ENCODE measurements at places on chromosomes 5 and 9.

DNA sequence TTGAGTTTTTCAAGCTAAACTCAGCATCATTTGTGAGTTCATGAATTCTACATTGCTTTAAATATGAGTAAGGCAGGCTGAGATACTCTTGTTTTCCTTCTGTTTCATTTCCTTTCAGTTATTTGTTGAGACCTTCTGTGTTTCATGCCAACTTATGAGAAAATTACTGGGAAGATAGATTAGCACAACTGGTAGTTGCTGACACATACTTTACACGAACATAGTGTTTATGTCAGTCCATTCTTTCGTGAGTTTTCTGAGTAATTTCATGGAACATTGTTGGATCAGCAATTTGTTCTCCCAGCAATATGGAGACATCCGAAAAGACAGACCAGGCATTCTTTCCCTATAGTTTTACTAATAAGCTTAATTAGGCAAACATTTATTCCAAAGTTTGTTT is 102.0 kb upstream of the SMC5 start:
- no peak for DNase-seq

GRCh38 chr5:137091472-137091871 is 407.7 kb downstream of the SPOCK1 start:
- no peak for DNase-seq

DNA sequence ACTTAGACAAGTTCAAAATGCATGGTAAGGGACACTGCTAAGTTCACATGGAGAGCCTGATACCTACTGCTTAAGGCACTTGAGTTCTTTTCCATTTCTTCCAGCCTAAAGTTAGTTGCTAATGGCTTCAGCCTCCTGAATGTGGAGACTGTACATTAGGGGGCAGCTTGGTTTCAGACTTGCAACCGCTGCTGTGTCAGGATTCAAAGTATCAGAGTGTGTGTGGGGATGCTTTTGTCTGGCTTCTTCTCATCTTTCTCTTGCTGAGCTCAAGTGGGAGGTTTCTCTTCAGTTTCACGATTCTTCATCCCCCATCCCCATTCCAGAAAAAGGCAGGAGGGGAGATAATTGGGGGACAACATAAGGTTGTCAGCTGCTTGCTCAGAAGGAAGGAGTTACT is 49.4 kb downstream of the ATP10B start:
- DNase-seq: no peak

- DNase-seq: no peak
Observed at GRCh38 chr5:154647761-154648145, 107.4 kb upstream of the LARP1 start.

- peak; percentile 37 for DNase-seq
Observed at GRCh38 chr5:149636861-149637246, 55.6 kb downstream of the ARHGEF37 start.

DNA sequence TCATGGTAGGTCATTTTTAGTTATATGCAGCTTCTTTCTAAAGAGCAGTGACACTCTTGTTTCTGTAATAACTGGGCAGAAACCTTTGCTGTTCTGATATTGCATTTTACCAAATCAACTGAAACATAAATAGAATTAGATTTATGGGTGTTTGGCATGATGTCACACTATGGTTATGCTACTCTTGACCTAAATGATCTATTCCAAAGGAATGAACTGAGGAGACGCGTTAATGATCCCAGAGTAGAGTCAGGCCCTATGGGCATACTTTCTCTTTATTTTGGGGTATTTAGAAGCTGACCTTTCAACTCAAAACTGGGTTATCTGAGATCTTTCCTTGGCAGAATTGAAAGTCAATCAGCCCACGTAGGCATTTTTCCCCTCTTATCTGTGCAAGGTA is 146.8 kb upstream of the ADAMTSL1 start:
- no peak for DNase-seq

- no peak for DNase-seq
Observed at GRCh38 chr5:43216941-43217340, 24.9 kb downstream of the NIM1K start.

GRCh38 chr5:175582697-175583096 is 75.2 kb upstream of the HRH2 start:
- DNase-seq: no peak

DNA sequence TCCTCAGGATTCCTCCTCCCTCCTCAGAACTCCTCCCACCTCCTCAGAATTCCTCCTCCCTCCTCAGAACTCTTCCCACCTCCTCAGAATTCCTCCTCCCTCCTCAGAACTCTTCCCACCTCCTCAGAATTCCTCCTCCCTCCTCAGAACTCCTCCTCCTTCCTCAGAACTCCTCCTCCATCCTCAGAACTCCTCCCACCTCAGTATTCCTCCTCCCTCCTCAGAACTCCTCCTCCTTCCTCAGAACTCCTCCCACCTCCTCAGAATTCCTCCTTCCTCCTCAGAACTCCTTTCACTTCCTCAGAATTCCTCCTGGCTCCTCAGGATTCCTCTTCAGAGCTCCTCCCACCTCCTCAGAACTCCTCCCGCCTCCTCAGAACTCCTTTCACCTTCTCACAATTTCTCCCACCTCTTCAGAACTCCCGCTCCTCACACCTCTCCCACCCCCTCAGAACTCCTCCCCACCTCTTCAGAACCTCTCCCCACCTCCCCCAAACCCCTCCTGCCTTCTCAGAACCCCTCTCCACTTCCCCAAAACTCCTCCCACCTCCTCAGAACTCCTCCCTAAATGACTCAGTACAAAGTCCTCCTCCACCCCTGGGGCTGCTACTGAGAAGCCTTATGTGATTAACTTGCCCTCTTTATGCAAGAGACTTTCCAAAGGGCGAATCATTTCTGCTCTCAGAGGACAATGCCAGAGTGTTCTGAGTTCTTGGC is 23.2 kb downstream of the SLC46A2 start:
- no peak for DNase-seq

DNA sequence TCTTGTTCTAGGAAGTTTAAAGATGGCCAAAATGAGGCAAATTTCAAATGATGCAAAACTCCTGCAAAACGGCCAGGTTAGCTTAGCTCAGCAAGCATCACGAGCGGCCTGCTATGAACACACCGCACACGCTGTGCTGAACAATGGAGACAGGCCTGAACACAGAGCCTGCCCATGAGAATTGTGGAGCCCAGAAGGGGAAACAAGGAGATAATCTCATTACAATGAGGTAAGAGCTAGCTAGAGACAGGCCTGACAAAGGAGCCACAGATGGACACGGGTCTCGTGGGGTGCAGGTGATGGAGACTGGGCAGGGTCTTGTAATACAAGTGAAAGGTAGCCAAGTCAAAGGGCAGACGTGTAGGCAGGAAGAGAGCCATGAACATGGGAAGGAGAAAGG is 50.2 kb downstream of the PSMB7 start:
- no peak for DNase-seq

GRCh38 chr5:2877522-2877921 is 126.0 kb upstream of the IRX2 start:
- DNase-seq: no peak

- DNase-seq: peak; percentile 65
Observed at GRCh38 chr9:106862110-106862820, 701 bp upstream of the ZNF462 start.

DNA sequence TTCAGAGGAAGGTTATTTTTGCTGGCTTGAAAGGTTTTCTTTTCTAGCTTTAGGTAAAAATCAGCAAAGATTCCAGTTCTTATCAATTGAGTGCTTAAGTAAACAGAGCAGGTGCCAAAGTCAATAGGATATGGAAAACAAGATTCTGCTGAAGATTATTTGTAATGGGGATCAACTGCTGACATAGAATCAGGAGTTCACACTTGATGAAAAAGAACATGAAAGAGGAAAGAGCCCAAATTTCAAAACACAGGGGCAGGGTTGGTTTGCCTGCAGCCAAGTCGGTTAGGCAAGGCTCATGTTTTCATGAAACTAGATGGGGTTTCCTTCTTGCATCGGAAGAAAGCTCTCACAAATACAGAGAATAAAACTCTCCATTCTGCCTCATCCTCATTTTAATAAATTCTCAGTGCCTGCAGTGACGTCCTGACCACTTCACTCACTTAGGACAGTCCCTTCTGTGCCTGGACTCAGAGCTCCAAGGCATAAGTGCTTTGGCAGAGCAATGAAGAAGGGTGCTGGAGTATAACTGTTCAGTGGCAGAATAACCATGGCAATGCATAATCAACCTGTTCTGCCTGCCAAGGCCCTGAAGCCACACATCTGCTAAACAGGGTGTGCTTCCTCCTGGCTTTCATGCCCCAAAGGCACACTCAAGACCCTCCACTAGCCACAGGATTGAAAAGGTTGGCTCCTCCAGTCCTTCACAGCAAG is 179.6 kb downstream of the GNAQ start:
- DNase-seq: no peak

- DNase-seq: no peak
Observed at GRCh38 chr5:144698484-144698883, 527.8 kb downstream of the KCTD16 start.

DNA sequence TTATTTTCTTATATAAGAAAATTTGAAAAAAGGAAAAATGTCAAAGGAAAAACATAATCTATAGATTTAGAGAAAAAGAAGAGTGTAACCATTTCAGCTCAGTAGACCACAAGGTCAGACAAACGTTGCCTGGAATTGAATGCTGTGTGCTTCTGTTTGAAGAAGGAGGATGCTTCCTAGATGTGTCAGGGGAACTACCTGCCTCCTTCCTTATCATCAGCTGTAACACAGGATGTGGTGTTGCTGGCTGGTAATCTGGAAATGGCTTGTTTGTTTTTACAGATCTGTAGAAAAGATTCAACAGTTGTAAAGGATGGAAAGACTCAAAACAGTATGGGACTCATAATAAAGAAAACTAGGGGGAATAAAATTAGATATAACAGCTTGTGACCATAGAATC is 160.7 kb upstream of the MEF2C start:
- no peak for DNase-seq

DNA sequence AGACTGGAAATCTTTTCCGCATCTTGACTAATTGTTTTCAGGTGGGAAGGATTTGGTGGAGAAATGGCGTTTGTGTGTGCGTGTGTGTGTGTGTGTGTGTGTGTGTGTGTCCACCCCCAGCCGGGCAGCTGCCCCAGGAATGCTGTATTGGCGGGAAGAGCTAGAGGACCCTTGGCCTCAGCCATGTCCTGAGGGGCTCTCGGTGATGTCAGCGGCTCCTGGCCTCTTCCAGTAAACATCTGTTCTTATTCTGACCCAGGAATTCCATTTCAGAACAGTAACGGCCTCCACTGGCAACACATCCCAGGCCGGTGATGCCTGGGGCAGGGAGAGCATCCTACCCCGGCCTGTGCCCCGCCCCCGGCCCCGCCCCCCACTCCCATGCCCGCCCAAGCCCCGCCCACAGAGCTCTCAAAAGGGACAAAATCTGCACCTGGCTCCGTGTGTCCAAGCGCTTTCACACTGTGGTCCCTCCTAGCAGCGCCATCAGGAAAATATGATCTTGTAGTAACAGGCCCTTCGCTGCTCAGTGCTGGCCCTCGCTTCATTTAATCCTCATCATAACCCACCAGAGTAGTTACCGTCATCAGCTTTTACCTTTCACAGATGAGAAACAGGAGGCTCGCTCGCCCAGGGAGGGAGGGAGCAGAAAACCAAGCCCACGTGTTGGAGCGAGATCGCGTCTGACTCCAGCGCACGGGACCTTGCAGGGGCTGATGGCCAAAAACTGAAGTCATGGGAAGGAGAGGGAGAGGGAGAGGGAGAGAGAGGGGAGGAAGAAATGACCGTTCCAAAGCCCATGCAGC is 18.9 kb downstream of the ADAMTS2 start:
- no peak for DNase-seq

DNA sequence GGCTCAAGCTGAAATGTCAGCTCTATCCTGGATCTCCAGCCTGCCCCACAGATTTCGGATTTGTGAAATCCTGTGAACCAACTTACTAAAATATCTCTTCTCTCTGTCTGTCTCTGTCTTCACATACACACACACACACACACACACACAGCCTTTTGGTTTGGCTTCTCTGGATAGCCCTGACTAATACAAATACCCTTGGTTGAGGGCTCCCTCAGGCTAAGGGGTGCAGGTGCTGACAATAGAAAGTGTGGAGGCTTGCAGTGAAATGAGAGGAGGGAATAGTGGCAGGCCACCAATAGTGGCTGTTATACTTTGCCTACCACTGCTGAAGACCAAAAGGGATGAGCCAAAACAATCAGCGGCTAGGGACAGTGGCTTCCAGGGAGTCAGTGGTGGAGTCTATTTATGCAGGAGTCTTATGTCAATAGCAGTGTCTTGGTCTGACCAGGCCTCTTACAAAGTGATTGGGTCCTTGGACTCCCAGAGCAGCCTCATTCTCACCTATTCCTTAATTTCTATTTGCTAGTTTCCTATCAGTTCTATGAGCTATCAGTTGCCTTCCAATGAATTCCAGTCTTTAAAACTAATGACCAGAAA is 93.2 kb upstream of the GAS1 start:
- DNase-seq: no peak

Measured in Kasumi-1 (cell line).